ENCODE measurements at places on chromosomes 6 and 20. TPM values are rescaled to one million over a fixed set of nuclear protein-coding genes. Genes with fewer than 3 reads are reported as not detected.

Gene CST2
- total RNA-seq, result not detected

Gene C6orf163
- total RNA-seq, result 2.1 TPM

Gene UST
- total RNA-seq, result 3.4 TPM

Gene OPN5
- total RNA-seq, result not detected

Gene TOX2
- 2.4 TPM for total RNA-seq

Gene CNR1
- under 0.01 TPM for total RNA-seq
